RKO (cell line): ENCODE measurements at places on chromosomes 2 and 18.

GRCh38 chr2:30433541-30434299 lies 13.3 kb upstream of the LCLAT1 start:
- no peak for DNase-seq

- DNase-seq: no peak
Measured at GRCh38 chr18:6994056-6994770, 123.4 kb downstream of the LAMA1 start.

DNA sequence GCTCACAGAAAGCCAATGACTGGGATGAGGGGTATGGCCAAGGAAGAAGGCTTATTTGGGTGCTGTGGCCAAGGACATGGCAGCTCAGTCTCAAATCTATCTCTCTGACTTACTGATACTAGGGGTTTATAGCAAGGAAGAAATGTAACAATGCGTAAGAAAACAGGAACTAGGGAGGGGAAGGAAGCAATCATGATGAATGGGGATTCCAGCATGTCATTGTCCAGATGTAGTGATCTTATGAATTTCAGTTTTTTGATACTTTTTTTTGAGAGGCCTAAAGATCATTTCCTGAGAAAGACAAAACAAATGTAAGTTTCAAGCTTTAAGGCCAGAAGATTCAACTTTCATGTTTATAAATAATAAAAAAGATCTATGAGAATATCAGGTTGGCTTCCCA lies 298.6 kb upstream of the FAM98A start:
- no peak for DNase-seq

GRCh38 chr2:59791004-59791618 lies 762.3 kb downstream of the BCL11A start:
- no peak for DNase-seq

DNA sequence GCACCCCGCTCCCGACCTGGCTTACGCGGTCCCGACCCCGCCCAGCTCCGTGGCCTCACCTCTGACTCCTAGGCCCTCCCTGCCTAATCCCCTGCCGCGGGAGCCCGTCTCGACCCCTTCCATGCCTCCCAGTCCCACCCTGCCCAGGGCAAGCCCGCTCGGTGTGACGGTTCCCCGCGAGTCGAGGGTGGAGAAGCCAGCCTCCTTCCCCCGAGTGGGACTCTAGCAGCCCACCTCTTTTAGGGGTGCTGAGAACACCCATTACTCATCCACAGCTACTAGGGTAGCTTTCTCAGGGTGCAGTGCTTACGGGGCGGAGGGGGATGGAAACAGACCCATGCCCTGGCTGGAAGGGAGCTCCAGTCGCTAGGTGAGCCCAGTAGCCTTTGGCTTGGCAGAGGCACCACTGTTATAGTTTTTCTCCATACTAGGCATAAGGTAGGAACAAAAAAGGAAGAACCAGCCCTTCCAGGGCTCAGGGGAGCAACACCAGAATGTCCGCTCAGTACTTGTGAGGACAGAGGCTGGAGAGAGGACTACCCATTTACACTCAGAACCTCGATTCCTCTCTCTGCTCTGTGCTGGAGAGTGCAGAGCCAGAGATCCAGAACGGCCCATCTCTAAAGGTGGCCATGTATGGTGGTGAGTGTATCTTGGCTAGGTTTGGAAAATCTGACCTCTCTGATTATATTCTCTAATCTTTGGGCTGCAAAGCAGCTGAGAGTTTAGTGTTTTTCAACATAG lies 606 bp downstream of the AGBL5 start:
- DNase-seq: no peak

GRCh38 chr2:188979187-188980114 lies 5.3 kb downstream of the COL3A1 start:
- DNase-seq: no peak

- no peak for DNase-seq
Measured at GRCh38 chr2:176614049-176614448, 344.8 kb downstream of the MTX2 start.

DNA sequence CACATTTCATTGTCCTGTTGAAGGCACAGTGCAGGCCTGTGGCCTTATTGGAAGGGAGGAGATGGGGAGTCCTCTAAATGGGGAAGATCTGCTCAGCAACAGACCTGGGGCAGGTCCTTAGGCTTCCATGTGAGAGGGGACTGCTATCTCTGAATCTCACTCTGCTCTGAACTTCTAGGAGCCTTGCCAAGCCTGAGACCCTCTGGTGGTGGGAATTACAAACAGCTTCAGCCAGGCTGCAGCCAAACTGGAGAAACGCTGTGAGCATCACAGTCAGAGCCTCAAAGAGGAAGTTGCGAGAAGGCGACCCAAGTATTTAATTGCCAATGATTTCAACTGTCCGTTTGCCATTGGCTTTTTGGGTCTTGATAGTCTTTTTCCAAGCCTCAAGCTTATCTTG lies 66.8 kb upstream of the MC2R start:
- DNase-seq: no peak

DNA sequence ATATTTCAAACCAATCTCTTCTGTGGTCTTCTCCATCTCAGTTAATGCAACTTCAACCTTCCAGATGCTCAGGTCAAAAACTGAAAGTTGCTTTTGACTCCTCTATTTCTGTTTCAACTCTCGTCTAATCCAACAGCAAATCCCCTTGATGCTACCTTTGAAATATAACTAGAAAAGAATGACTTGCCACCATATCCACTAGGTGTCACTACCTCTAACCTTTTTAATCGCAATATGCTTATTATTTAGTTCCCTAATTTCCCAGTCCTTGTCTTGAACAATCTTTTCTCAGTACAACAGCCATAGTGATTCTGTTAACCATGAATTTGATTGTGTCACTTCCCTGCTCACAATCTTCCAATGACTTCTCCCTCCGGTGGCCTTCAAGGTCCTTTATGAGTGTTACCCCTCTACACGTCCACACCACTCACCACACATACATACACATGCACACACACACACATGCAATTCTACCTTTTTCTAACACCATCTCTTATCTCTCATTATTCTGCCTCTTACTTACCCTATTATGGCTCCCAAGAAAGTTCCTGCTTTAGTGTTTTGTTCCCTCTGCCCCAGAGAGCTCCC lies 245.5 kb upstream of the KCNJ3 start:
- peak; percentile 45 for DNase-seq

DNA sequence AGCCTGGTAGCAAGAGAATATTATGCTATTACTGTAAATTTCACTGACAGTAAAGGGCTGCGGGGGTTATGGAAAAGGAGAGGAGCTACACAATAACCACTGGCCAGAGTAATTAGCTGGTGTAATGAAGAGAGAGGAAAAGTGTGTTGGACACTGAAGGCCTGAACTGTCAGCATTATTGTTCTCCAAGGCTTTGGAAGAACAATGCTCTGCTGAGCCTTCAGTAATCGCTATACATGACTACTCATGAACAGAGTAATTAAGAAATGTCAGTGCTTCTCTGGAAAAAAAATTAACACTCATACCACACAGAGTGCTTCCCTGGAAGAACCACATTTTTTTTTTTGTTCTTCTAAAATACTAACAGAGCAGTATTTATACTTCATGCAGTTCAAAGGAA lies 931.3 kb downstream of the CPS1 start:
- DNase-seq: no peak

- no peak for DNase-seq
Measured at GRCh38 chr2:133936096-133936495, 317.8 kb upstream of the MGAT5 start.

GRCh38 chr18:52588931-52589330 lies 248.9 kb downstream of the DCC start:
- DNase-seq: no peak

DNA sequence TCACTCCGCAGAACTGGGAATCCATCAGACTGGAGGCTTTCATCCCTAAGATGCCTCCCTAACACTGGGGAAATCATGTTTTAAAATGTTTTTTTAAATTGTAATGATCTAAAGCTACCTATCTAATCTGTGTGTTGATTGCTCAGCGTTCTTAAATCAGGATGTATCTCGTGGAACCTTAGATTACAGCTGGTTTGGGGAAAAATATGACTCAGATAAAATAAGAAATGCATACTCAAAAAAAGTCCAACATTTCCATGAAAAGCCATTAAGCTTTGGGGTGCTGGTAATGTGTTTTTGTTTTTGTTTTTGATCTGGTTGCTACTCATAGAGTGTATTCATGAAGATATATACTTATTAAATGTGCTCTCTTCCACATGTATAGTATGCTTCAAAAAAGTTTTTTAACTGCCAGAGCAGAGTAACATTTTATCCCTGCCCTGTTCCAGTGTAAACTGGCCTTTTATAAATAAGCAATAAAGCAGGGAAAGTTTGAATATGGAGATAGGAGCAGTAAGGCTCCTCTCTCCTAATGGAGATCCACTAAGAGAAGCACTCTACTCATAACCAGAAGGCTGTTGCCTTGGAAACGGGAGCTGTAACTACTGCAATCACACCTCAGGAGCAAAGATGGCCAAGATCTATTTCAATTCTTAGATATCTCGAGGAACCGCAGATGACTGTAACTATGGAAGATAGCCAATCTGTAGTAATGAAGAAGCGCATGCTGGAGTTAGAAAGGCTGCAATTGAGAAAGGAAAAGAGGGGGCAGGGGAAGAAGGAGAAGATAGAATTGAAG lies 41.6 kb downstream of the ANKRD44 start:
- DNase-seq: no peak

DNA sequence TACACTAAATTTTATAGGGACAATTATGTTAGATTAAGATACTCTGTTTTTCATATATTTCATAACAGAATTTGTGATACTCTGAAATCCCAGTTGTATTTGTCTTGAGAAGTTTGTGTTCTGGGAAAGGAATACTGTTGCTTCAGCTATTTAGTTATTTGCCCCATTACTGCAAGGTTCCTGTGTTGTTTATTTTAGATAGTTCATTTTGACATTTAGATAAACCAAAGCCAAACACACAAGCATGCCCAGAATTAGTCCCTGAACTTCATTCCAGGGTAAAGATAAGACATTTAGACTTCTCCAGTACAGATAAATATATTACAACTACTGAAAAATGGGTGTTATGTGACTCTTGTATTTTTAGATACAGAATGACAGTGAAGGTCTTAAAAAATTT lies 74.7 kb downstream of the BMPR2 start:
- no peak for DNase-seq

GRCh38 chr2:72917138-72917876 lies at the start of gene EMX1:
Gene EMX1, plus strand, starts transcription at chr2:72917519. Its CDS starts 334 bp downstream, at chr2:72917853.
- DNase-seq: no peak

GRCh38 chr18:59437851-59438569 lies 78.9 kb upstream of the LMAN1 start:
- no peak for DNase-seq

- DNase-seq: no peak
Measured at GRCh38 chr2:51720826-51721225, 688.9 kb upstream of the NRXN1 start.

GRCh38 chr2:29892585-29893259 lies 28.7 kb downstream of the ALK start:
- no peak for DNase-seq

DNA sequence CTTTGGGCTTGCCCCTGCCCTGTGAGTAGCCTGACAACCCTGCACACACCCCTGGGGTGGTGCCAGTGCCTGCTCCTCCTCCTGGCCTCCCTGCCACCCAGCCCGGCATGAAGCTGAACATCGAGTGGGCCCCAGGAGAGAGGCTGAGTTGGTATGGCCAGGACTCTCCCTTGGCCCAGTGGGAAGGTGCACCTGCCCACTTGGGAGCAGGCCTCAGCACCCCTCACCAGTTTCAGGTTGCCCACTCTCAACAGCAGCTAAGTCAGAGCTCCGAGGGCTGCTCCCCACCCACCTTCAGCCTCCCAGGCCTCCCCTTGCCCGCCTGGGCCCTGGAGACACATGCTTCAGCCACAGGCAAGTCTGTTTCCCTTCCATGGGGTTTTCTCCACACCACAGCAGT lies 203.1 kb downstream of the KLHL29 start:
- no peak for DNase-seq

DNA sequence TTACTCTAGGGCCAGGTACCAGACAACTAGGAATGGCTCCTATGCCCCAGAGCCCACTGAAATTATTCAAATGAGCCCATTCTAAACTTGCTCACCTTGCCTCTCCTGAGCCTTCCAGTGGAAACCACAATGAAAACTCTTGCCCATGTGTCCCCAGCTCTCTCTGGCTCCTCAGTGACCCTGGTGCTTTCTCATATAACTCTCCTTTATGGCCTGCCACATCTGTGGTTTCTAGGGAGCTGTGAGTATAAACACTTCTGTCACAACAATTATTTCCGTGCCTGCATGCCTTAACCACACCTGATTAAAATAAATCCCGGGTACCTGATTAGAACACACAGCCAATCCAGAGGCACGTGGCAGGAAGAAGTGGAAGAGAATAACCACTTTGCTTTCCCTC lies 333.0 kb upstream of the SPRED2 start:
- no peak for DNase-seq

DNA sequence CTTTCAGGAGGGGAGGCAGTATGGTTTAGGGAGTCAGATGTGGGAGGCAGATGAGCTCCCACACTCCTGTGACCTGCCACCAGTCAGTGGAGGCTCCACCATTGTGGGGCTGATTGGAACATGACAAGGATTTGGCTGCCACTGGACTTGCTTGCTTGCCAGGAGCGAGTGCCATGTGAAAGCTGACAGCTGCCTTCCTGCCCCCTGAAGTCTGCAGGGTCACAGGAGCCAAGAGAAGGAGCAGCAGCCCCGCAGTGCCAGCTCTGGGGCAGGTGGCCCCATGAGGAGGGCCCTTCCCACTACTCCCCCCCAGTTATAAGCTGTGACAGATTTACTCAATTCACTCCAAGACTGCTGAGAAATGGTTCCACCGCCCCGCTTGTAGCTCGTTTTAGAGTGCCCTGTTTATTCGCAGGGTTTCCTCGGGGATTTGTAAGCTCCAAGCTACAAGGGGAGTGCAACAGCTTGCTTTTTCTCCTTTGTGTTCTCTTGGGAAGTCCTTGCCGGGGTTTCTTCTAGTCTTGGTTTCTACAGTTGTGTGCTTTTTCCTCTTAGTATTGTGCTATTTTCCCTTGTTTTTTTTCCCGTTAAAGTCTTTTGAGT lies 414.3 kb downstream of the MEIS1 start:
- no peak for DNase-seq

DNA sequence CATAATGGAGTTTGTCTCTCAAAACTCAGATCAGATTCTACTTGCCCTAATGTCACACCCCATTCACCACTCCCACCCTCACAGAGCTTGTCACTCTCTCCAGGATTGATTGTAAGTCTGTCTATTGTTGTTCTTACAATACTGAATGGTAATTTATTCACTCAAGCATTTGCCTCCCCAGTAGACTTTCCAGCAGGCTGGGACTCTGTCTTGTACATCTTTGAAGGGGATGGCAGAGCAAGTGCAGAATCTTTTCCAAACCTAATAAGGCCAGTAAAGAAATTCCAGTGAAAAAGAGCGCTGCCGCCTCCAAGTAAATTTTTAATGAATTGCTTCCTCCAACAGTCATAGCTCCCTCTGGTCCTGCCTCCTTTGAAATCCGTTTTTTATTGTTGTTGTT lies 56.9 kb downstream of the RBM43 start:
- DNase-seq: no peak

DNA sequence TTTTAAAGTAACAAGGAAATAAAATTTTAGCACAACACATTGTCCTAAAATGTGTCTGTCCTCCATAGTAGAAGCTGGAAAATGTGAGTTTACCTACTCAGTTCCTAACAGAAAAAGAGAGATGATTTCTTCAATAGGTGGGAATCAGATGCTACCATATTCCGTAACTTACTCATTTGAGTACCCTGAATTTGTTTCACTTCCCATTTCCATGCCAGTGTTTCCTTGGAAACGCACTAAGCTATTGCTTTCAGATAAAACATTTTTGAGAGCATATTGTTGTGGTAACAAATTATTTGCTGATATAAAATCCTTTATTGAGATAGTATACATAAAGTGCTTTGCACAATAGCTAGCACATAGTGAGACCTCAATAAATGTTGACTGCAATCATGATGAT lies 137.5 kb upstream of the BARD1 start:
- DNase-seq: no peak
